ENCODE measurements at places on chromosomes 13 and 19.
A peak's percentile ranks its signal among the peaks of the same experiment; 100 is the strongest.

DNA sequence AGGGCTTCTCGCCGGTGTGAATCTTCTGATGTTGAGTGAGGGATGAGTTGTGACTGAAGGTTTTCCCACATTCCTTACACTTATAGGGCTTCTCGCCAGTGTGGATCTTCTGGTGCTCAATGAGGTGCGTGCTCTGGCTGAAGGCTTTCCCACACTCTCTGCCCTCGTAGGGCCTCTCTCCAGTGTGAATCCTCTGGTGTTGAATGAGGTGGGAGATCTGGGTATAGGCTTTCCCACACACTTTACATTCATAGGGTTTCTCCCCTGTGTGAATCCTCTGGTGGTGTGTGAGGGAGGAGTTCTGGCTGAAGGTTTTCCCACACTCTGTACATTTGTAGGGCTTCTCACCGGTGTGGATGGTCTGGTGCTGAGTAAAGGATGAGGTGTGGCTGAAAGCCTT is 33.2 kb downstream of the ZNF473 start:
- DNase-seq: no peak

DNA sequence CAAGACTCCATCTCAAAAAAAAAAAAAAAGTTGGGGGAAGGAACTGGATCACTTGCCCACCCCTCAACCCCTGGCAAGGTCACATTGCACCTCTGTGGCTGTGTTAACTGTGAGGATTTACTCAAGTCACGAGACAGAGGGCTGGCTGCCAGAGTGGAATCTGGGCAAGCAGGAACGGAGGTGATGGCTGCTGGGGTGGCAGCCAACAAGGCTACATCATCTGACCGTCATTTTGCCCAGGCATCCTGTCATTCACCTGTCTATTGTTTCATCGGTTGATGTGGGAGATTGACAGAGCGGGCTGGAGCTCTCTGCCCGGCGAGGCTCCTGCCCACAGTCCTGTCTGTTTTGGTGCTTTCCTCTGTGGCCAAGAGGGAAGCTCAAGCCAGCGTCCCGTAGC is 75.7 kb downstream of the DPF1 start:
- DNase-seq: no peak

DNA sequence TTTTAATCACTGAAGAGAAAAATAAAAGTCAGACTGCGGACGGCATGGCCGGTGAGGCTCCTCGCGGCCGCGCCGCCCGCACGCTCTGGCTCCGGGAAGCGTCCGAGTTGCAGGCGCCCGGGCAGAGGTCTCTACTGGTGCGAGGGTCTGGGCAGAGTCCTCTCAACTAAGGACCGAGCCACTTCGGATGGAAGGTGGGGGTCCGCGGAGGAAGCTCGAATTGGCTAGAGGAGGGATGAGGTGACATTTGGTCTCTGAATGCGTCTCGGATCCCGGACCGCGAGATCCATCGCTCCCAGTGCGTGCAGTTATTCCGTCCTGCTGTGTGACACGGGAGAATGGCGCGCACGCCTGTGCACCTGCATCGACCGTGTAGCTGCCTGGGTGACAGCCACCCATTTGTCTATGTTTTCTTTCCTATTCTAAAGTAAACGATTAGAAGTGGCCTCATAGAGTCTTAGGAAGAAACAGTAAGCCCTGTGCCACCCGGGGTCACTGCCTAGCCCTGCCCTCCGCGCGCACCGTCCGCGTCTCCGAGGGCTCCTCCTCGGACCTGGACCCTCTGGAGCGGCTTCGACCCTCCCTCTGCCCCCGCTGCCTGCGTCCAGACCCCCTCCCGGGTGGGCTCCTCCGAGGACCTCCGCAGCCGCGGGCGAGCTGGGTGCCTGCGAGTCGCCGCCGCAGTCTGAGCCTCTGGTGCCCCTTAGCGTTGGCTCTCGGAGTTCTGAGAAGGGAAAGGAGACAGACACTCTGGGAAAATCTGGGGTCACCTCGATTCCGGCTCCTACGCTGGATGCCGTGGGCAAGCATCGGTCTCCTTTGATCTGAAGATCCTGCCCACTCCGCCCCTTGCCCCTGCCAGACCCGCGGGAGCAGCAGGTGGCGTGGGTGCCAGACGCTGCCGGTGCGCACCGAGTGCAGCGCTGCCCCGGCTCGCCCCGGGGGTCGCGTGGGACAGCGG is 347.4 kb downstream of the LIG4 start:
- DNase-seq: peak; percentile 25

DNA sequence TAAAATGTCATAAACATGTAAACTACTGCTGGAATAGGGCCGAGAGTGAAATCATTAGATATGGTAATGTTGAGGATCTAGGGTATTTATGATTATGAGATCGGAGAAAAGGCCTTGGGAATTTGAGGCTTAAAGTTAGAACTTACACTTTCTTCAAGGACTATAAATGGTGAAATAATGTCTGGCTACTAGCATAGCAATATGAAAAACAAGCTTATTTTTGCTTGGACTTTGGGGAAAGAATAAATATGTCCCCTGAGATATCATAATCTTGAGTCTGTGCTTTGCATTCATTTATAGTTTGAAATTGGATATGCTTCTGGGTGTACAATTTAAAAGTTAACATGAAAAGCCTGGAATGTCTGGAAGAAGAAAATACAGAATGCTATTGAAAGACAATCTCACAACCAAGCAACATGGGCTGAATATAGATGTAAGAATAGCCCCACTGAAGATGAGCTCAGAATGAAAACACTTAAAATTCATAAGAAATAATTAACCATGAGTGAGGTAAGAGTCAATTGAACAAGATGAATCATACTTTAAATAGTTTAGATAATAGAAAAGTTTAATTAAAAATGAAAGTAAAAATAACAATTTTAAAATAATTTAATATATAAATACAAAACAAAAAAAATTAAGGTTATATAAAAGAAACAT is 1555.4 kb upstream of the MIR17HG start:
- no peak for DNase-seq

DNA sequence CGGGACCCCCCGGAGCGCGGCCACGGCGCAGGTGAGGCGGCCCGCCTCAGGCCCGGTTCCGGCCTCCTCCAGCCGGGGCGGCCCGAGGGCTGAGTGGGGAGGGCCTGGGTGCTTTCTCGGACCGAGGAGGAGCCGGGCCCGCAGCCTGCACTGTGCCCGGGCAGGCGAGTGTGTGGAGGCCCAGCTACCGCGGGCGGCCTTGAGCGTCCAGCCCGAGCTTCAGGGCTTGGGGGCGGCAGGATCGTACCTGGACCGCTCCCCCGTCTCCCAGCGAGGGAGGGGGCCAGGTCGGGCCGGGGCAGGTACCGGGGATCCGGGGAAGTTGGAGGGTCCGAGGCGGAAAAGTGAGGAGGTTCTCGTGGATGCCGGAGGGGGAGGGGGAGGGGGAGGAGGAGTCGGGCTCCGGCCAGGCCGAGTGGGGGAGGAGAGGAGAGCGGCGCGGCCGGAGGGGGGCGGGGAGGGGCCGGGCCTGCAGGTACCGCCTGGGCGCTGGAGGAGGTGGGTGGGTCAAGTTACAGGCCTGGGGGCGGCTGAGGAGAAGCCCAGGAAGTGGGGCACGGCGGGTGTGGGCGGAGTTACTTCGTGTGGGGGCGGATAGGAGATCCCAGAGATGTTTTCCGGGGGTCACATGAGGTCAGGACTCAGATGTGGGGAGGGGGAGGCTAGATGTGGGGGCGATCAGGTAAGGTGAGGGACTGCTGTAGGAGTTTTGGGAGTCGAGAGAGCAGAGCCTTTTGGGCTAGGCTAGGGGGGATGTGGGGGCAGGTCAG is 545 bp downstream of the NACC1 start:
- no peak for DNase-seq

DNA sequence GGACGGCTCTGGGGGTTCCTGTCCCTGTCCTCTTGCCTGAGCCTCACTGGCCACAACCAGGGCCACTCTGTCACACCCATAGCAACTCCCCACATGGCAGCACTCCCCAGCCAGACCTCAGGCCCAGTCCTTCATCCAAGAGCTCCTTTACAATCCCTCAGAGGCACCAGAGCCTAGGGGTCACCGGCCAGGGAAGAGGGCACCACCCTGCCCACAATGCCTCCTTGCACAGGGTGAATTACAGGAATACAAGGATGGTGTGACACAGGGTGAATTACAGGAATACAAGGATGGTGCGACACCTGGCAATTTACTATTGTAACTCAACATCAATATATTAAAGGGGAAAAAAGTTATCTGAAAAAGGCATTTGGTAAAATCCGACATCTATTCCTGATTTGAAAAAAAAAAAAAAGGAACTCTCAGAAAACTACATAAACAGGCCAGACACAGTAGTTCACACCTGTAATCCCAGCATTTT is 16.5 kb downstream of the MIER2 start:
- DNase-seq: no peak

DNA sequence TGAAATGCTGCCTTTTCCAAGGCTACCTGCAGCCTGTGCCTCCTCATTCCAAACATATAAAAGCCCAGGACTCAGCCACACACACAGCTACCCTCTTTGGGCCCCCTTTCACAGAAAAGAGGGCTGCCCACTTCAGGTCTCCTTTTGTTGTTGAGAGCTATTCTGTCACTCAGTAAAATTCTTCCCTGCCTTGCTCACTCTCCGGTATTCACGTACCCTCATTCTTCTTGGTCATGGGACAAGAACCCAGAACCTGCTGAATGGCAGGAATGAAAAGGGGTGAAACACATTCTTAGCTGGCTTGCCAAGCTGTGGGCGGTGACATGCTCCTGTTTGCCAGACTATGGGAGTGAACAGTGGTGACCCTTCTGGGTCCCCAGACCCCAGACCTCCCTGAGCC is 338.0 kb upstream of the ATXN8OS start:
- no peak for DNase-seq

DNA sequence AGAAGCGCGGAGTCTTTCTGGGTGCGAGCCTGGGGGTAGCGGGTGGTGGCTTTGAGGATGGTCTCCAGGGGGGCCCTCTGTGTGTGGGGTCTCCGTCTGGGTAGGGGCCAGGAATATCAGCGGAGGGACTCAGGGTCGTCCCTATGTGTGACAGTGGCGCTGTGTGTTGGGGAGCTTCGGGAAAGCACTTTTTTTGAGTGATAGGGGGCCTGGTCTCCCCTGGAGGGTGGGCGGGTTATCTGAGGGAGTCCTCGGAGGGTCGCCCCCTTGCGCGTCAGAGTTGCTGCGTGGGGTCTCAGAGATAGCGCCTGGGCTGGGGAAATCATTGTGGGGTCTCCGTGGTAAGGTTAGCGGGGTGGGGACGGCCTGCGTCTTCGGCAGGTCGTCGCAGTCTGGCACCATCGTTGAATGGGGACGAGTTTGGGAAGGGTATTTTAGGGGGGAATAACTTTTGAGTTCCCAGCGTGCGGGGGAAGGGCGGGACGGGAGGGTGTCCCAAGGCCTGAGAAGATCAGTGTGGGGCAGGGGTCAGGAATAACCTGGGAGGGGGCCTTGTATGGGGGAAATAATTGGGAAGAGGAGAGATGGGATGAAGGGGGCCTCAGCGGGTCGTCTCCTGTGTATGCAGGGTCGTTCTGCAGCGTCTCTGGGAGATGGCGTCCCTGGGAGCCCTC is 857 bp downstream of the IER2 start:
- DNase-seq: no peak

- no peak for DNase-seq
Observed at GRCh38 chr19:49119411-49120324, at the start of gene PPFIA3. Gene PPFIA3 (plus strand): TSS chr19:49119544. CDS start chr19:49127874, 8,330 bp downstream.

DNA sequence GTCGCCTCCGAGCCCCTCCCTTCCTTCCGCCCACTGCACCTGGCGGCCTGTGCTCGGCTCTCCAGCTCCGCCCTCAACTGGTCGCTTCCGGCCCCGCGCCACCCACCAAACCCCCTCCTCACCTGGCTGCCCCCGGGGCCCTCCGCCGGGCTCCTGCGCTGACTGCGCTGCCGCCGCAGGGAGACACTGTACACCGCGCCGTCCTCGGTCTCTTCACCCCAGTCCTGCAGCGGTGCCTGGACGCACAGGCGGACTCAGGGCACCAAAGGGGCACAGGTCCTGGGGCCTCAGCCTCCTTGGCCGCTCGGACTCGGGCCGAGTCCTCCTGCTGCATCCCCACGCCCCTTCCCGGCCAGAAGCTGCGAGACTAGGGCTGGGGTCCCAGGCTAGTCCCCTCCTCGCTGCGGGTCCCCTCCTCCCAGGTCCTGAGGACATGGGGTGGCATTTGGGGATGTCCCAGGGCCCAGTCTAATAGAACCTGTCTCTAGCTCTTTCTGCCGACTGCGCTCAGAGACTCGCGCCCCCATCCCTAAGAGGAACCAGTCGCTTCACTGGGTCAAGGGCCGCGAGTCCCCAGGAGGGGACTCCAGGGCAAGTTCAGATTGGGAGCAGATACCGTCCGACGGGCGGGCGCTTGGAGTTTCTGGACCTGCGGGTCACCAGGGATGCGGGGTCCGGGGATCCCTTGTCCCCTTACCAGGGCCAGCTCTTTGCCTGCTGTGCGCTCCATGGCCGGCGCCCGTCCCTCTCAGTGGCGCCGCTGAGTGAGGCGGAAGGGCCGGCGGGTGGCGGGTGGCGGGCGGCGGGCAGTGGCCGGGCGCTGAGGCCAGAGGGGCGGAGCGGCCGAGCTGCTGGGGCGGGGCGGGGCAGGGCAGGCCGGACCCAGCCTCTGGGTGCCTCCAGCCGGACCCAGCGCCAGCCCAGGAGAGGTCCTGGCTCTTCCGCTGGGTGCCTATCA is at the start of gene RGL3:
TSS of gene RGL3 (minus strand) at position 766 of the 958 bp plus-strand sequence. CDS start at position 730, 36 bp downstream.
- DNase-seq: no peak

GRCh38 chr13:55705971-55706370 is 1434.7 kb upstream of the PRR20A start:
- DNase-seq: no peak

DNA sequence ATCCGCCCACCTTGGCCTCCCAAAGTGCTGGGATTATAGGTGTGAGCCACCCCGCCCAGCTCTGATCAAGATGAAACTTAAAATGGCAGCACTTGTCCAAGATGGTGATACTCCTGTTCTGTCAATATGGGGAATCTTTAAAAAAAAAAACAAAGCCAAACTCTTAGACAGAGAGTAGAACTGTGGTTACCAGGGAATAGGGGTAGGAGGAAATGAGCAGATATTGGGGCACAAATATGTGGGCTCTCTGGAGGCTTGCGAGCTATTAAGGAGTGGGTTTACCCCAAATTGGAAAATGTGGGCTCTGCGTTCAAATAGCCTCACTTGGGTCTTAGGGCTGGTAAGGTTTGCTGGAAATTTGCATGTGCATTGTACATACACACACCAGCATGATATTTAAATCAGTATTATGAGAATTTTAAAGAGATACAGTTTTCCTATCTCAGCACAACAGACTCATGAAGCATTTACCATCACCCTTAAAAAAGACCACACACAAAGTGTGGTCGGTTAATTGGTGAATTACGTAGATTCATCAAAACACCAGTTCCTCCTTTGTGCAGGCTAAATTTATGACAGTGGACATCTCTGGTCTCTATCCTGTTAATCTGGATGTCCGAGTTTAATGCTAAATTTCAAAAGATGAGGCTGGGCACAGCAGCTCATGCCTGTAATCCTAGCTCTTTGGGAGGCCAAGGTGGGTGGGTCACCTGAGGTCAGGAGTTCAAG is 11.3 kb downstream of the CD70 start:
- DNase-seq: no peak

GRCh38 chr19:33194886-33195644 is 935 bp downstream of the LRP3 start:
- no peak for DNase-seq

DNA sequence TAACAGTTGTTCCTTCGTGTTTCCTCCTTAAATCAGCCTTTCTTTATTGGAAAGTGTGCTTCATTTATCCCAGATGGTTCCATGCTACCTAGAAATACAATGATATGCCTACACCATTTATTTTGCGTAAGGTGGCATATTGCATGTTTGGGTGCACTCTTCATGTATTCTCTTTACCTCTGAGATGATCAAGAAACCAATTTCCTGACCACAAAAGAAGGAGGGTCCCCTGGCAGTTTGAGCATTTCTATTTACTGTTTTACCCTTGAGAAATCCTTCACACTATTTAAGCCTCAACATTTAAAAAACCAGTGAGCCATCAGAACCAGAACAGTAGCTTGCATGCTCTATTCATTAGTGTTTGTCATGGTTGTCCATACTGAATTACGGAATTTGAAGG is 354.0 kb downstream of the MTUS2 start:
- no peak for DNase-seq

- no peak for DNase-seq
Observed at GRCh38 chr13:79457948-79458347, 23.0 kb upstream of the NDFIP2 start.

Data from NCI-H2227 treated with DMSO at 0.1 percent for 48 hours (cell line).